CD4-positive, alpha-beta memory T cell (primary cell): ENCODE measurements at places on chromosomes 11 and 22.

DNA sequence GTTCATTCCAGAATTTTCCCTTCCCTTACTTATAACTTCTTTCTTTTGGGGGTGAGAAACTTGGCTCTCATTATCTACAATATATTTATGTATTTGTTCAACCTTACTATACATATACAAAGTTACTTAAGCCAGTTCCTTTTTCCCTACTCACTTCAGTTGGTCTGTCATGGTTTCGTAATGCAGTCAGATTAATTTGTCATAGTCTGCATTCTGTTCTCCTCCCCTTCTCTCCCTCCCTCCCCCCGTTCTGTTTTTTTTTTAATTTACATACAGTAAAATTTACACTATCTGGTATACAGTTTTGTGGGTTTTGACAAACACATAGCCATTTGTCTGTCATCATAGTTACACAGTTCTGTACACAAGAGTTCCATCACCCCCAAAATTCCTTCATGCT, 71.8 kb upstream of the ADORA2A start:
- no peak for DNase-seq

GRCh38 chr11:111364503-111364902, 14.6 kb downstream of the POU2AF1 start:
- no peak for DNase-seq

- DNase-seq = no peak
These were observed 24.2 kb upstream of the YPEL1 start for GRCh38 chr22:21759646-21760376.

DNA sequence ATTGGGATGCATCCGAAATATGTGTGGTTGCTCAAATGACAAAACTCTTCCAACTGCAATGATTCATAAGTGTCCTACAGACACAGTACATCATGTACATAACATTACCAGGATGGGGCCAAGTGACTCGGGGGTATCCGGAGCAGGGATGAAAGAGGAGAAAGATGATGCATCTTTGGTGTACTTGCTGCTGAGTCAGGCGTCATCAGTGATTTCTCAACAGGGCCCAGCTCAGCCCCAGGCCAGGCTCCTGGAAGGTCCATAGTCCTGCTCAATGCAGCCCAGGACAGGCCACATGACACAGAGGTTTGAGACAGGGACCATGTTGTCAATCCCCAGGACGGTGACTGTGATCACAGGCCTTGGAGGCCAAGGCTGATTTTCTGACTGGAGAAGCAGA, 59.3 kb downstream of the GGTLC2 start:
- no peak for DNase-seq

- DNase-seq = no peak
These were observed 63.5 kb downstream of the SIK2 start for GRCh38 chr11:111665777-111666176.

- no peak for DNase-seq
These were observed 305.3 kb downstream of the ETS1 start for GRCh38 chr11:128282053-128282452.

DNA sequence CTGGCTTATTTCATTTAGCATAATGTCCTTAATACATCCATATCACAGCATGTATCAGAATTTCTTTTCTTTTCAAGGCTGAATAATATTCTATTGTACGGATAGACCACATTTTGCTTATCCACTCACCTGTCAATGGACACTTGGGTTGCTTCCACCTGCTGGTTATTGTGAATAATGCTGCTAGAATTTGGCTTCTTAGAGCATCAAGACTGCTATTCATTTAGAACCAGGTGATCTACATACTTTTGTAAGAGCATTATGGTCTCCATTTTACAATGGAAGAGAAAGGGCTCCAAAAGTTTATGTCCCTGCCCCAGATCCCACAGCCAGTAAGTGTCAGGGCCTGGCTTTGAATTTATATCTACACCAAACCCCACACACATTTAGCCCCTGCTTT, 100.7 kb upstream of the CD82 start:
- no peak for DNase-seq

DNA sequence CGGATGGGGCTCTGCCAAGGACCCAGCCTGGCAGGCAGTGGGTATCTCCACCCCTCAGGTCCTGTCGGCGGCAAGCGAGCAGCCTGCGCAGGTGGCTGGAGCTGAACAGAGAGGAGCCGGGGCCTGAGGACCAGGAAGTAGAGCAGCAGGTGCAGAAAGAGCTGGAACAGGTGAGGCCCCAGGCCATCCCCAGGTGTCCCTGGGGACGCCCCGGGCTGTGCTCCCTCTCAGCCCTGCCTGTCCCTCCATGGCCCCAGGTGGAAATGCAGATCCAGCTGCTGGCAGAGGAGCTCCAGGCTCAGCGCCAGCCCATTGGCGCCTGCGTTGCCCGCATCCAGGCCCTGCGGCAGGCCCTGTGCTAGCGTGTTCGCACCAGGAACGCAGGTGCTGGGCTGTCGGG, 44.0 kb downstream of the PISD start:
- DNase-seq = no peak

- no peak for DNase-seq
These were observed 374 bp downstream of the NLRP10 start for GRCh38 chr11:7964873-7965272.

DNA sequence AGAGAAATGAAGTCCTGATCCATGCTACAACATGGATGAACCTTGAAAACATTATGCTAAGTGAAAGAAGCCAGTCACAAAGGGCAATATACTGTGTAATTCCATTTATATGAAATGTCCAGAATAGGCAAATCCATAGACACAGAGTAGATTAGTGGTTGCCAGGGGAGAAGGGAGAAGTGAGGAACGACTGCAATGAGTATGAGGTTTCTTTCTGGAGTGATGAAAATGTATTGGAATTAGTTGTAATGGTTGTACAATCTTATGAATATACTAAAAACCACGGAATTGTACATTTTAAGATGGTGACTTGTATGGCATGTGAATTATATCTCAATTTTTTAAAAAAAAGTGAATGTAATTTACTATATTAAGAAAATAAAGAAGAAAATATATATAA, 83.1 kb upstream of the GDPD4 start:
- no peak for DNase-seq

- DNase-seq = no peak
These were observed 43.8 kb downstream of the NECTIN1 start for GRCh38 chr11:119685111-119685746.

DNA sequence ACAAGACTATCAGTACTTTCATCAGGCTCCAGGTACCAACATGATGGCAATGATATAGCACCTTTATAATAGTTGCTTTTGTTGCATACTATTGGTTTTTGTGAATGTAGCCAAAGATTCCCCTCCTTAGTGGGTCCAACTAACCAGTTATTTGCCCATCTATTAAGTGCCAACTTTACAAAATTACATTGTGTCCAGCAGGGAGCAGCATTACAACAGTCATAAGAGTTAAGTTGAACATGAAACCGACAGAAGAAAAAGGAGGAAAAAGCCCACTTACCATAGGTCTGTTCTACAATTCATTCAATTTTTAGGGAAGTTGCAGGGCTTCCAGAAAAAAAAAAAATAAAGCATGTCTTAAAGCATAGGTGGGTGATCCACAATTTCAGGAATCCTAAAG, 21.6 kb downstream of the IMMP1L start:
- peak; percentile 11 for DNase-seq

DNA sequence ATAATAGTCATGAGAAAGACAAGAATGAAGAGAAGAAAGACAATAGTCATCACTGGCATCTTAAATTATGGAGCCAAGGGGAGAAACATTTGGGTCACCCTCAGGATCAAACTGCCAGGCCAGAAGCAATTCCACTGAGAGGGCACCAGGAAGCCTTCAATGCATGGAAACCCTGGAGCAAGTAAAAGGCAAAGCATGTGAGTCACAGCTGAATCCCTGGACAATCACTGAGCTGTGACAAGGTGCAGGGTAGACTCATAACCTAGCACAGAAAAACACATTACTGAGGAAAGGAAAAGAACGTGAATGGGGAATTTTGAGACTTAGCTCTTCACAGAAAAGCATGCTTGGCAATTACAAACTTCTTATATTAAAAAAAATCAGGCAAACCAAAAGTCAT, 1.6 kb downstream of the KCNJ1 start:
- DNase-seq = no peak

DNA sequence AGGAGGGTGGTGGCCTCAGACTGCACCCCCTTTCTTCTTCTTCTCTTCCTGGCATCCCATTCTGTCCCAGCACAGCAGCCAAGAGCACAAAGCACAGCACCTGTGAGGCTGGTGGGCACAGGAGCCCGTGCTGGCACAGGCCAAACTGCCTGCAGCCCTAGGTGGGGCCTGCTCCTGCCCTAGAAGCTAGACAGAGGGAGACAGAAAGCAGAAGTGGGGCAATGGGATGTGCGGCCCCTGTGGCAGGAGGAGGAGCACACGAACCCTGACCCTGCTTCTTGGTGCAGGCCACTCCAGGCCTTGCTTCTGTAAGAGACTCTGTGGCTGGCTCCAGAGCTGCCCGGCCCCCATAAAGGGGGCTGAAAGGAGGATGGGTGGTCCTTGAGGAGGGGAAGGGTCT, 3.9 kb upstream of the PTS start:
- no peak for DNase-seq

- no peak for DNase-seq
These were observed 97.3 kb downstream of the ZBTB16 start for GRCh38 chr11:114156782-114157181.

DNA sequence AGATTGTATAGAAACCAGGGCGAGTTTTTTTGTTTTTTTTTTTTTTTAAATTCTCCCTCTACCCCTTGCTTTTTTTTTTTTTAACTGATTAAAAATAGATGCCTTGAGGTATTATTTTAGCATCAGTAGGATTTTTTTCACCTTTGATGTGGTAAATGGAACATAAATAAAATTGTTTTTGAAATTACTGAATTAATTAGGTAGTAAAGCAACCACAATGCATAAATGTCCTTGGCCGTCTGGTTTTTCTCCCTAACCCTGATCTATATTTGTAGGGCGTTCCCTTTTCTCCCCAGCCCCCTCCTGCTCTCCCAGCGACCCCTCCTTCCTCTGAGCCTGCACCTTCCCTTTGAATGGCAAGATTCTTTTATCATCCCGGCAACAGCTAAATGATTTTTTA, 107.8 kb downstream of the ZBTB16 start:
- no peak for DNase-seq

- no peak for DNase-seq
These were observed 10.7 kb downstream of the DSCAML1 start for GRCh38 chr11:117786135-117786870.

DNA sequence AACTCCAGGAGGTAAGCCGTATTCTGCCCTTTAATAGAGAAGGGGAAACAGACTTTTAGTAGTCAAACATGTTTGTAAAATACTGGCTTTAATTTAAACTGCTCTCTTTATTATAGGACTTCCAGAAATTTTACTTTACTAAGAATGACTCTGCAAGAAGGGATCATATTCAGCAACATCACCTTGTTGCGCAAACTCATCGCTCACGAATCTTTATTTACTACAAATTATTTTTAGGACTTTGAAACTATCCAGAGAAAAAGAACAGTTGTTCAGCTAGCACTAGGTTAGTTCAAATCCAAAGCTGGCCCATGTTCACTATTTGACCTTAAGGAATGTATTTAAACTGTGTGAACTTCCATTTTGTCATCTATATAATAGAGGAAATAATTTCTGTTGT, 498.3 kb upstream of the TENM4 start:
- no peak for DNase-seq

DNA sequence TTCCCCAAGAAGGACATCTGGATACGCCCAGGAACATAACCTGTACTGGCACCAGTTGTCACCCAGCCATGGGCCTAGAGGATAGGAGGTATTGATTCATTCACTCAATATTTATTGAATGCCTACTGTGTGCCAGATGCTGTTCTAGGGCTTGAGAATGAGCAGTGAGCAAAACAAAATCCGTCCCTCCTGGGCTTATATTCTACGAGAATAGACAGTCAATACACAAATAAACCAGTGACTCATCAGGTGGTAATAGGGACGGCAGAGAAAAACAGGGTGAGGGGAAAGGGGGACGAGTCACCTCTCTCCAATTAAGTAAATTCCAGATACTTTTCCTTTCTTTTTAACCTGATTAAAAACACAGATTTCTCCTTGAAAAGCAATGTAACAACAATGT, 103.5 kb downstream of the MICAL2 start:
- no peak for DNase-seq

- peak; percentile 40 for DNase-seq
These were observed 2.8 kb downstream of the SIPA1 start for GRCh38 chr11:65640483-65641296.

DNA sequence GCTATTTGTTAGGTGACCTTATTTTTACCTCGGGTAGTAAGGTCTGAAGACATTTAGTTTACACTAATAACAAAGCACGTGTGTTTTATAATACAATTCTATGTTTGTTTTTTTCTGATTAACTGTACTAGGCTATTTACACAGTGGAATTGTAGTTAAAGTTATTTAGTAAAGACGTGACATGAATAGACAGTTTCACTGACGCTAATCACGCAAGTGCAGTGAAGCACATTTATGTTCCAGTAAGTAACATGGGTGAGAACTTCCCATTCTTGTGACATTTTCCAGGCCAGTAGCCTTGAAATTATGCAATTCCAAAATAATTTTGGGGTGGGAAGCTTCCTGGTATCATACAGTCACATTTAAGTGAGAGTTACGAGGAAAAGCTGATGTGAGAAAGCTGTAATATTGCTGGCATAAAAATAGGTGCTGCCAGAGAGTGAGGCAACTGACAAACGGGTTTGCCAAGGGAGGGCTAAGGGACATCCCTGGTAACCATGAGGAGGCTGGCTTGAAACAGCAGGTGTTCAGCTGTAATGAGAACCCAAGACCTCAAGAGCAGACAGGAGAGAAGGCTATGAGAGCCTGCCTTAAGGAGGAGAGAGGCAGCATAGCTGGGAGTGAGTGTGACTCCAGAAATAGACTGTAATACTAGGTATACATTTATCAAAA, 378.8 kb downstream of the DCDC1 start:
- DNase-seq = no peak

- no peak for DNase-seq
These were observed 52.0 kb downstream of the AMBRA1 start for GRCh38 chr11:46541593-46542371.

- DNase-seq = no peak
These were observed 7.5 kb upstream of the LIN7C start for GRCh38 chr11:27514076-27514475.

- DNase-seq = no peak
These were observed 321.0 kb downstream of the NTM start for GRCh38 chr11:131691181-131692041.

DNA sequence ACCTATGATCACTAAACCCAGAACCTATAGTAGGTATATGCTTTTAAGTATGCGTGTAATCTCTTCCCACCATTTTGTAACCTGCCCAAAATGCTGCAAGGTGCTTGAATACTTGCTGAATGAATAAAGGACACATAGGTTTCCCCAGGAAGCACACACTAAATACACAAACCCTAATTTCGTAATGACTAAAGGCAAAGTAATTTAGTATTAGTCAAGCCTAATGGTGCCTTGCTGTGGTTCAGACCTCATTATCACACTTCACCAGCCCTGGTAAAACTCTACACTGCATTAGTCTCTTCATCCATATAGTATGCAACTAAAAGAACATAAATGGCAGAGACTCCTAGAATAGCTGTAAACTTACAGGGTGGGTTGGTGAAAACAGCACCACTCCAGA, 289.0 kb upstream of the PITPNB start:
- DNase-seq = no peak

GRCh38 chr11:88849368-88849767, 216.4 kb downstream of the GRM5 start:
- no peak for DNase-seq
